Smooth muscle cell of trachea (primary cell): ENCODE measurements at places on chromosomes 12 and 14. TPM values are rescaled to one million over a fixed set of nuclear protein-coding genes. Genes with fewer than 3 reads are reported as not detected.

COL2A1 gene
- total RNA-seq: under 0.01 and 0.15 TPM in 2 replicates

TMPRSS12 gene
- not detected in 2 replicates for total RNA-seq

NEUROD4 gene
- not detected in 2 replicates for total RNA-seq

KRT73 gene
- total RNA-seq: not detected in 2 replicates

DHRS2 gene
- total RNA-seq: 0.33 TPM in 1 of 2 replicates, not detected in the other

TAS2R8 gene
- 0.29 TPM in 1 of 2 replicates, not detected in the other for total RNA-seq

KRT78 gene
- total RNA-seq: not detected in 2 replicates

SLCO1A2 gene
- total RNA-seq: not detected in 2 replicates

SNW1 gene
- 60.4 and 63.7 TPM in 2 replicates for total RNA-seq

INSM2 gene
- under 0.01 TPM in 1 of 2 replicates, not detected in the other for total RNA-seq

PRB2 gene
- total RNA-seq: not detected in 2 replicates
